HEK293T (cell line): ENCODE measurements at places on chromosomes 2 and 18.

- no peak for DNase-seq
Observed at GRCh38 chr2:238703053-238703415, 144.9 kb upstream of the TWIST2 start.

DNA sequence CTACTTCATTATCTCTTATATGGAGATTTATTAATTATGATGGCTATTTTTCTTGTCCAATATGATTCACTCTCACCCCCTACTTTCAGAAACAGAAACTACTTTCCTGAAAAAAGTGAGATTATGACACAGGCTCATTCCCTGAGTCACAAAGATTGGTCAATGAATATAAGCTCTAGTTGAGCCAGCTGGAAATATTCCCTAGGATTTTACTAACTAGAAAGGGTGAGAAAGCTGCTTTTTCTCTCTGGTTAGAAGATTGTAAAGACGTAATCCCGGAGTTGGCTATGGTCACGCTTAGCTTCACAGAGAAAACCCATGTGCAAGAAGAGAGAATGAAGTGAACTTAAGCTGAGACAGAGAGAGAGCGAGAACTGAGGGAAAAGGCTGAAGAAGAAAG is 223.7 kb upstream of the SMAD7 start:
- DNase-seq: no peak

GRCh38 chr2:43325107-43325811 is 98.9 kb upstream of the ZFP36L2 start:
- no peak for DNase-seq

GRCh38 chr18:23972453-23972852 is 42.1 kb upstream of the TTC39C start:
- no peak for DNase-seq

DNA sequence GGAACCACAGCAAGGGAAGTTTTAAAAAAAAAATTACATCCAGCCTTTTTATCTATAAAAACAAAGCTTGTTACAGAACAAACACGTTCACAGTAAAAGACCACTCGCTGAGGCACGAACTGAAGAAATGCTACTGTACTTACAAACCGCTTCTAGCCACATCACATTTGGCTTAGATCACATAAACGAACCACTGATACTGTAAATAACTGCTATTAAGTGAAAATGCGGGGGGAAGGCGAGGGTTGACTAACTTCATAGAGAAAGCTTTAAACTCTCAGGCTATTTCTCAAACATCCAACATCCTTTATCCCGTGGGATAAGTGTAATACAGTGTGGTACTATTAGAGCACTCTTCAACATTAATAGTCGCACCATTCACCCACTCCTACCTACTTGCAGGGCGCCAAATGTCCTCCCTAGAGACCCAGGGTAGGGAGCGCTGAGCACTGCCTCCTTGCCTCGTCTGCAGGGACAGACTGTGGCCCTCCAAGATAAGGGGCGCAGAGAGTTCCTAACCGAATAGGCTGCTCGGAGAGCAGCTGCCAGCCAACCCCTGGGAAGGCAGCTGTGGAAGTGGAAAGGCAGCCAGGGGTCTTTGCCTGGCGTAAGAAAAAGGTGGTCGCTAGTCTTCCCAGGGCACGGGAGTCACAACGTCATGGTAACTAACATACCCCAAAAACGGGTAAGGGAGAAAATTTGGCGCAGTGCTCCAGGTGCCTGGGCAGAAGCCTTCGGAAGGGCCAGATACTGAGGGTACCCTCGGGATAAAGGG is 854 bp downstream of the GPR155 start:
- peak; percentile 27 for DNase-seq

- DNase-seq: no peak
Observed at GRCh38 chr2:3104261-3104660, 273.4 kb downstream of the EIPR1 start.

- DNase-seq: no peak
Observed at GRCh38 chr18:21085579-21086166, 25.9 kb downstream of the ROCK1 start.

GRCh38 chr2:234975611-234976010 is 23.8 kb downstream of the SH3BP4 start:
- DNase-seq: no peak

- no peak for DNase-seq
Observed at GRCh38 chr2:231914077-231914690, 12.0 kb downstream of the NPPC start.

- no peak for DNase-seq
Observed at GRCh38 chr18:34114996-34115395, 109.7 kb downstream of the NOL4 start.

- DNase-seq: no peak
Observed at GRCh38 chr18:6886797-6887330, 157.3 kb downstream of the ARHGAP28 start.

DNA sequence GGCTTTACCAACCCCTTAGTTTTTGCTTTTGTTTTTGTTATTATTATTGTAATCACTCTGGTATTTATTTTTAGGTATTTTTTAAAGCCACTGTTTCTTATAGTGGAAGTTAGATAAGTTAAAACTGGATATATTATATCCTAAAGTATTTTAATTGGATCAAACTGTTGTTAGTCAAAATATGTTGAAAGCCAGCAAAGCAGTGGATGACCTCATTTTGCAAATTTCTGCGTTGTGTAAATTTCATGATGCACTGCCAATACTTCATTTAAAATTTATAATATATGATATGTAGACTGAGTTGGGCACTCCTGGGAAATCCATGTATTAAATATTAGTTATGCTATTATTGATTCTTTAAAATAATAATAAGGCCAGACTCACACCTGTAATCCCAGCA is 661.7 kb upstream of the NRXN1 start:
- DNase-seq: no peak

- no peak for DNase-seq
Observed at GRCh38 chr2:157991932-157992331, 109.7 kb upstream of the UPP2 start.

- no peak for DNase-seq
Observed at GRCh38 chr2:232666051-232666805, 30.9 kb upstream of the GIGYF2 start.

DNA sequence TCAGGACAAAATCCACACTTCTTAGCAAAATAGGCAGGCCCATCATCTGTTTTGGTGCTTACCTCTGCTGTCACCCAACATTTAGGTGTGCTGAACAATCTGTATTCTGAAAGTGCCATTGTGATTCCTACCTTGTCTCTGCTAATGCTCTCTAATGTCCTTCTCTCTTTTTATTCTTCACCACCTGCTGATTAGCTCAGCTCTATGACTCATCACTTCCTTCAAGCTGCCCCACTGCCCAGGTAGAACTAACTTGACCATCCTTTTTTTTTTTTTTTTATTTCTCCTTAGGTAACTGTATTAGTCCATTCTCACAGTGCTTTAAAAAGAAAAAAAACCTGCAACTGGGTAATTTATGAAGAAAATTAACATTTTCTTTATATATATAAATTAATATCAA is 478.7 kb upstream of the POU3F3 start:
- no peak for DNase-seq

GRCh38 chr2:27249159-27249890 is 13.5 kb downstream of the SLC30A3 start:
- no peak for DNase-seq

DNA sequence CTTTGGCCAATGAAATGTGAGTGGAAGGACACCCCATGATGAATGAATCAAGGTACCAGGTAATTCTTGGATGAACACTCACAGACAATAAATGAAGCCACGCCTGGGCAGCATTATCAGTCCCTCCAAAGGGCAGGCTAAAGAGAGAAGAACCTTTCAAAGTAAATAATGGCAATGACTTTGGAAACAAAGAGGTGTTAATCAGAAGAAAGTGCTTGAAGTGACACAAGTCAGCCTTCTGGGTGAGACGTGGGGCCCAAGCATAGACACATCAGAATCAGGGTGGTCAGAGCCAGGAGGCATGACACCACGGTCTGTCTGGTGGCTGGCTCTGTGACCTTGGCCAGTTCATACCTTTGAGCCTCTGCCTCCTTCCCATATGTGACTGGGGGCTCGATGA is 103.3 kb downstream of the POLR1A start:
- no peak for DNase-seq

- DNase-seq: no peak
Observed at GRCh38 chr2:226308323-226308680, 491.3 kb downstream of the IRS1 start.

DNA sequence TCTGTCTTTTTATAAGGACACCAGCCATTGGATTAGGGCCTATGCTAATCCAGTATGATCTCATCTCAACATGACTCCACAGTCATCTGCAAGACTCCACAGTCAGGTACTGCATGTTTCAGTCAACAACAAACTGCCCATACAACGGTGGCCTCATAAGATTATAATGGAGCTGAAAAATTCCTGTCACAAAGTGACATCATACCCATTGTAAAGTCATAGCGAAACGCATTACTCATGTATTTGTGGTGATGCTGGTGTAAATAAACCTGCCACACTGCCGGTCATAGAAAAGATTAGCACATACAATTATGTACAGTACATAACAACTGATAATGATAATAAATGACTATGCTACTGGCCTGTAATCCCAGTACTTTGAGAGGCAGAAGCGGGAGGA is 102.2 kb downstream of the TEX51 start:
- DNase-seq: no peak

DNA sequence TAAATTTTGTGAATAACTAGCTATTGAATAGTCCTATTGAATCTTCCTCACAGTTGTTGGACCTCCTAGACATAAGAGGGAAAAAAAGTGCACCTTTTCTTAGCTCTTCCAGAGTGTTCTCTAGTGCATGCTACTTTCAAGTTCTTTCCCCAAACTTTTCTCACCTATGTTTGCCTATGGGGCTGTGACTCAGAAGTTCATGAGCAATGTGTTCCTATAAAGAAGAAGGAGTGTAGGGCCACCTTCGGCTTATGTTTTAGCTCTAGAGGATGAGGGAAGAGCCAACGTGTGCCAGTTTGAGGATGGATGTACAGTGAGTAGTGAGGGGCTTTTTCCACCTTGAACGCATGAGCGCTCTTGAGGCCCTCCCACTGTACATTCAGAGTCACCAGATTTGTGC is 27.0 kb upstream of the HNMT start:
- no peak for DNase-seq

DNA sequence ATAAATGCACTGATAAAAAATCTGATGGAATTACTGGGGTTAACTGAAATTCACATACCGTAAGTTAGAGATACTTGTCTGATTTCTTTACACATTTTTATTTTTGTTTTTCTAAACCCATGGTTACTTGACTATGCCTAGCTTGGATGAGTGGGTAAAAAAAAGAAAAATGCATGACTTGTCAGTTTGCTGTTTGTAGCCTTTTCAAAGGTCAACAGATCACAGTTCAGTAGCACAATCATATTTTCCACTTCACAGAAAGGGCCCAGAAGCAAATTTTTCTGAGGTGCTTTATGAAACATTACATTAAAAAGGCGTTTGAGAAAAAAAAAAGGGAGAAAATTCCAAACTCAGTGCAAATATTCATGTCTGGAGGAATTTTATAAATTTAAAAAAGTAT is 16.4 kb downstream of the SLC16A14 start:
- no peak for DNase-seq

DNA sequence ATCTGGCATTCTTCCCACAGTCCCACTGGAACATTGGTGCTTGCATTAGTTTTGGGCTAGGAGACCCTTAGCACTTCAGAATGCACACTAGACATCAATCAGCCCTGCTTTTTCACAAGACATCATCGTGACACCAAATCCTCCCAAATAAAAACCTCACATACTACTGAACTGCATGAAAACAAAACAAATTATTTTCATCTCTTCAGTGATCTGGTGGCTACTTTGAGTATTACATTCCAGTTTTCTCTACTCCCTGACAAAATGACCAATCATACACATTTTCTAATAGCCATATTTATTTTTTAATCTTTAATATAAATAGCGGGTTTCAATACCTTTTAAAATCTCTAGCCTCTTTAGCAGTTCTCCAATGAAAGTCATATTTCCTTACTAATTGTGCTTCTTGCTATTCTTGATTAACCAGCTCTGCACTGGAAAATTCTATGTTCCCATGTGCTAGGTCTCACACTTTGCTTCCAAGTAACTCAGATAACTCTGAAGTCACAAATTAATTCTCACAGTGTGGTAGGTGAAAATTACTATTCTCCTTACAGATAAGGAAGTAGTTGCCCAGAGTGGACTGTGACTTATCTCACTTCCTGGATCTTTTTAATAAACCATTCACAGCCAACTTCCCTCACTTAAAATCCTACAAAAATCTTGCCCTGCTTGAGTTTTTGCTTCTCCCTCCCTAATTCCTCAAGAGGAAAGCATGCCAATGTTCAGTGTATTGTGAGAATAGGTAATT is 82.5 kb upstream of the EPB41L3 start:
- no peak for DNase-seq

- no peak for DNase-seq
Observed at GRCh38 chr2:24262421-24262970, 87.6 kb downstream of the FAM228A start.

DNA sequence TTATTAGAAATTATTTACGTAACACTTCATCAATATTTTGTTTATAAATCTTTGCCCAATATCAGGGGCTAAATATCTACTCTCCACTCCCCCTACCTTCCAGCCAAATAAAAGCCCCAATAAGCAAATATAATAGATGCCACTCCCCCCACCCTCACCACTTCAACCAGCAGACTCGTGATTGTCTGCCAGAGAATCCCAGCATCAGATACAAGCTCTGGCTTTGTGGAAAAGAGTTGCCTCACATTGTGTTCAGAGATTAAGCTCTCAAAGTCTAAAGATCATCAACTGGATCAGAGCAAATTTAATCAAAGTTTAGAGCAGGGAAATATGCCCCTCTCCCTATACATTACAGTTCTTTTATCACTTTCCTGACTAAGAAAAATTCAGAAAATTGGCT is 39.5 kb downstream of the AOX1 start:
- no peak for DNase-seq

DNA sequence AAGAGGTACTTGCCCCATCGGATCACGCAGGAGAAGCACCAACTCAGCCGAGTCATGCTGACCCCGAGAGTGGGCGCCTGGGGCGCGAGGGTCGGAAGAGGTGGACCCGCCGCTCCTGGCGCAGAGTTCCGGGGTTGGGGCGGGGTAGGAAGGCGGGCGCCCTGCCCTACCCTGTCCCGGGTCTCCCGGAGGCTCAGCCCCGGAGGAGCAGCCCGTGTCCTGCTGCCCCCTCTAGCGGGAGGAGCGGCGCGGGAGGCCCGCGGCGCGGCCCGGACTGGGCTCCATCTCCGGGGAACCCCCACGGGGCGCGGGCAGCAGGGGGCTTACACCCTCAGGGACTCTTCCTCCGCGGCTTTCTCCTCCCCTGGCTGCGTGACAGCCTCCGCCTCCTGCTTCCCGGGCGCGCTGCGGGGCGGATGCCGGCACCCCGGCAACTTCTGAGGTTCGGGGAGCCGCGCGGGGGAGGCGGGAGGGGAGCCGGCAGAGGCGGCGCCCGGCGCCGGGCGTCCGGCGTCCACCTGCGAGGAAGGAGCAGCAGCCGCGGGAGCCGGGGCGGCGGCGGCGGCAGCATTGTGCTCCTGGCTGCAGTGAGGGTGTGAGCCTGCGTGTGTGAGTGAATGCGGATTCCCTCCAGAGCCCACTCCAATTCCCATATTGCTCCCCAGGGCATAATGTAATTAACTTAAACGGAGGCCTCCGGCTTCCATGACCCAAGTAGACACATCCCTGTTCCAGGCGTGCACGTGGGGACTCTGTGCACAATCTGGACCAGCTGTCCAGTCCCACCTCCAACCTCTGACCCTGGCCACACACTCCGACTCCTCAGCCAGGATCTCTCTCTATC is 7.6 kb upstream of the TNS1 start:
- peak; percentile 74 for DNase-seq
